ENCODE measurements at places on chromosomes 12 and 14.

DNA sequence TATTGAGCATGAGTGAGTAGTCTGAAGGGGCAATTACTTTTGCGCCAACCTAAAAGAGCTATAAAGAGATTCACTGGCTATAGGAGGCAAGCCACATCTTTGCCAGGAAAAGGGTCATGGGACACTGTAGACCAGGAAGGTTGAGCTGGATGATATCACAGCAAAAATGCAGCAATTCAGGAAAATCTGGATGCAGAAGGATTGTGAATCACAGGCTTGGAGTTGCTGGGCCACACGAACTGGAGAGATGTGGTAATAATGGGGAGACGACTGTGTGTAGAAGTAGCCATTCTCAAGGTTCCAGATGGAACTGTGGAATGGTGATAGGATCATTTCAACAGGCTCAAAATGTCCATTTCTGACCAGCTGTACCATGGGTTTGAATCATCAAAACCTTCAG is 151.4 kb upstream of the DAAM1 start:
- no peak for DNase-seq

DNA sequence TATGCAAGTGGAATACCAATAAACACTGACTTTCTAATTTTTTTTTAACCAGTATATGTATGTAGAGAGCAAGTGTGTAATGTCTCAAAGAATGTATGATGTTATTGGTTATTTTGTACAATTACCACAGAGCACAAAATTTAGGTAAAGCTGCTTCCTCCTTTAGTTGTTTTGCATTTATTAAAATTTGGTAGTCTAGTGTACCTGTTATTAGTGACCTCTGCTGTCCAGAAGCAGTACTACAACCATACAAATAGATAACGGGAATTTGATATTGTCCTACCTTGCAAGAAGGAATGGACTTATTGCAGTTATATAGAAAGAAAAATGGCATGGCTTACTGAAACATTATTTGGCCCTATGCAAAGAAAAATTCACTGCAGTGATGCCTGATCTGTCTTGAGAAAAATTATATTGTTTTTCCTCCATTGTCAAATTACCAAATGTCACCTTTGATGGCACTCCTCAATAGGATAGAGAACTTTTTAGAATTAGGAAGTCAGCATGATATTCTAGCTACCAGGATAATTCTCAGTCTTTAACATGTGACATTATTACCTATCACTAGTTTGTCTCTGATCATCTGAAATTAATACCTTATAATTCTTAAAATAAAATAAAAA is 153.9 kb upstream of the RMST start:
- peak; percentile 58 for DNase-seq

GRCh38 chr12:123126294-123127181 is 24.4 kb downstream of the PITPNM2 start:
- DNase-seq: peak; percentile 98

DNA sequence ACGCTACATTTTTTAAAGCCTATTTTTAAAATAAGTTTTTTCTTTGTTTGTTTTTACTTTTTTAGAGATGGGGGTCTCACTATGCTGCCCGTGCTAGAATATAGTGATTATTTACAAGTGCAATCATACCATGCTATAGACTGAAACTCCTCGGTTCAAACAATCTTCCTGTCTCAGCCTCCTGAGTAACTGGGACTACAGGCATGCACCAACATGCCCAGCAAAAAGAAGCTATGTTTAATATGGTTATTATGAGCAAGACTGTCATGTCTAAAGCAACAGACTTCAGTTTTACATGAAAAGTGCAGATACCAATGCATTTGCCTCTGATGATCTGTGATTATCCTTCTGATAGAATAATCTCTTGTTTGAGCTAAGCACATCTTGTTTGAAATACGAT is 45.6 kb upstream of the SGPP1 start:
- no peak for DNase-seq

DNA sequence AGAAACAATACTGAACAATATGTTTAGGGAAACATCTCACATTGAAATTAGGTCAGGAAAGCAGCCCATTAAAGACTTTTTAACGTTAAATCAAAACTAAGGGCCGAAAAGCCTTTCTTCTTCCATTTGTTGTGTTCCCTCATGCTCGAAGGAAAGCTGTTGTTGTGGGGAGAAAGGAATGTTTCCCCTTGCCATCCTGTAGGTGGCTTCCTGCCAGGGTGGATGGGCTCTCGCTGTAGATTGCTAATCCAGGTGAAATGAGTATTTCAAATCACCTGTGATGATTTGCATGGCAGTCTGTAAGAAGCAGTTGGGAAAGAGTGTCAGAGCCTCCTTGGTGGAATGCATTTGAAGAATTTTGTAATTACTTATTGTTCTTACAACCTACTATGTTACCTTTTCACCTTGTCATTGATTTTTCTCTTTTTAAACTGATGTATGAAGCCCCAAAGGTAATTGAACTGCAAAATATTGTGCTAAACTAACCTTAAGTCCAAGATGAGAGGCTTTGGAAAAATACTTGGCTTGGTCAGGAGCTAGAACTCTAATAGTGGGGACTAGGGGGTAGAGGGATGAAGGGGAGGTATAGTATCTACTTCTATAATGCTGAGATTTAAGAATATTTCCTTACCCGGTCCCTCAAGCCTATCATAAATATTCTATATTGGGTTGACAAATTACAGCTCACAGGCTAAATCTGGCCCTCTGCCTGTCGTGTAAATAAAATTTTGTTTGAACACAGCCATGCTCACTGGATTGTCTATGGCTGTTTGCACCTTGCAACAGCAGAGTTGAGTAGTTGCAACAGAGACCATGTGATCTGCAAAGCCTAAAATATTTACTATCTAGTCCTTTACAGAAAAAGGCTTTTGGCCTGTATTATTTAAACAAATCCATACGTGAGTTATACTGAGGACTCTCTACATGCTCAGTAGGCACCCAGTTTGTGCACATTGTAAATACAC is 7.7 kb upstream of the DCP1B start:
- DNase-seq: no peak

DNA sequence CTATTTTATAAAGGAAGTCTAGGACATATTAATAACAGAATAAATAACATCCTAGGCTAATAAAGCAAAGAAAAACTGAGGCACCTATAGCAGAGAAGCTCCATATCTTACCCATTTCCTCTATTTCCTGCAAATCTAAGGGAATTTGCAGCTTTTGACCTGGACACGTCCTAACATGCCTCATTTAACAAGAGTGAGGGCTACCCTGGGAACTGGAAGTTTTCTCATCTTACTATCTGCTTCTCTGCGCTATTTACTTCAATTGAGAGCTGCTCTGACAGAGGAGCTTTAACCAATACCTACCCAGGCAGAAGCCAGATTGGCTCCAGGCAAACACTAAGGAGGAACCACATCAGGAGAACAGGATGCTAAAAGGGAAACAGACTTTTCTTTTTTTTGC is 5.7 kb downstream of the YBX3 start:
- DNase-seq: peak; percentile 44

- DNase-seq: no peak
These were observed 786.2 kb upstream of the FBXO33 start for GRCh38 chr14:40218282-40218941.

DNA sequence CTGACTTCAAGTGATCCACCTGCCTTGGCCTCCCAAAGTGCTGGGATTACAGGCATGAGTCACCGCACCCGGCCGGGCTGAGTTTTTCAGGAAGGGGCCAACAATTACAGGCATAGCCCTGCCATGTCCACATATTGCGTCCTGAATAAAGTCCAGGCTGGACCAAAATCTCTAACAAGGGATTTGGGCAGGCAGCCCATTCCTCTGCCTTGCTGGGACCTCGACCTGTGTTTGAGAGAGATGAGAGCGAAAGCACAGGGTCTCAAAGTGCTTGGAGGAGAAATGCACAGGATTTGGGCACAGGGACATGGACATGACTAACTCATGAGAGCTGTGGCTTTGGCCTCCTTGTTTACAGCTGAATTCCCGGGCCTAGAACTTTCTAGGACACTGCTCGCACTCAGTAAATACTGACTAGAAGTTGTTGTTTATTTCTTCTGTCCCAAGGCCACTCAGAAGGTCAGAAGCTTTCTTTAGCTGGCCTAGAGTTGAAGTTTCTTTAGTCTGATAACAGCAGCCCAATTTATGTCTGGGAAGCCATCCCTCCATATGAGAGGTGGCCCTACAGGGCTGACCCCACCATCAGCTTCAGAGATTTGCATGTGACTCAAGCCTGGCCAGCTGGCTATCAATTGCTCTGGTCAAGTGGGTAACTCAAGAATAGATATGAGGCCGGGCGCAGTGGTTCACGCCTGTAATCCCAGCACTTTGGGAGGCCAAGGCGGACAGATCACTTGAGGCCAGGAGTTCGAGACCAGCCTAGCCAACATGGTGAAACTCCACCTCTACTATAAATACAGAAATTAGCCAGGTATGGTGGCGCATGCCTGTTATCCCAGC is 11.7 kb downstream of the CAMKK2 start:
- no peak for DNase-seq

DNA sequence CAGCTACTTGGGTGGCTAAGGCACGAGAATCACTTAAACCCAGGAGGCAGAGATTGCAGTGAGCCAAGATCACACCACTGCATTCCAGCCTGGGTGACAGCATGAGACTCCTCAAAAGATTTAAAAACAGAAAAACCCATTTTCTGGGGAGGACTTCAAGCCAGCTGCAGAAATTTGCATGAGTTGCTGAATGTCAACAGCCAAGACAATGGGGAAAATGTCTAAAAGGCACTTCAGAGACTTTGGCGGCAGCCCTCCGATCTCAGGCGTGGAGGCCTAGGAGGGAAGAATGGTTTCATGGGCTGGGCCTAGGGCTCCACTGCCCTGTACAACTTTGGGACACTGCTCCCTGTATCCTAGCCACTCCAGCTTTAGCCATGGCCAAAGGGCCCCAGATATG is 177.8 kb upstream of the C14orf180 start:
- DNase-seq: no peak

DNA sequence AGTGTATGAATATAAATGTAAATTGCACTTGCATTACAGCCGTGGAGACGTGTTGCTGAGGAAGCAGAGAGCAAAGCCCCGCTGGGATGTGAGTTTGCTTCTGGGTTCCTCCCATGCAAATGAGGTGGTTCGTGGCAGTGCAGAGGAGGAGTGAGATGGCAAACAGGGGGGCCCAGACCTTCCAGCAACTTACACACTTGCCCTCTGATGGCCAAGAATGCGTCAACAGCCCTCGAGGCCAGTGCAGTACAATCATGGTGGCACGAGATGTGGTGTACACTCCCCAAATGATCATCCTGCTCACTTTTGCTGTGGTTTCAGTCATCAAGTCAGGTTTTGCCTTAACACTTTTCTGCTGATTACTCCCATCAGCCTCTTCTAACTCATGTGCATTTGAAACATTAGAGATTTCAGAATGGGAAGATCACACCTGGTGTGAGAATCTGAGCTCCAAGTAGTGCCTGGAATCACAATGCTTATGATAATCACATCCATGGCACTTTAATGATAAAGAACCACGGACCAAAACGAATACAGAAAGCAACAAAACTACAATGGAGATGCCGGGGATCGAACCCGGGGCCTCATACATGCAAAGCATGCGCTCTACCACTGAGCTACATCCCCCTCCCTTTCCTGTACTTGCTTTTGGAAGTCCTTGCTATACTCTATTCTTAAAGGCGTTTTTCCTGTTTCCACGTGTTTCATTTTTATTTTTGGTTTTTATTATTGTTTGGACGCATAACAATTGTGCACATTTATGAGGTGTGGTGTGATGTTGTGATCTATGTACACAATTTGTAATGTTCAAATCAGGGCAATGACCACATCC is 7.0 kb upstream of the UBC start:
- DNase-seq: peak; percentile 81

GRCh38 chr12:90995010-90995409 is 9.8 kb downstream of the EPYC start:
- no peak for DNase-seq

- no peak for DNase-seq
These were observed 205.1 kb downstream of the TSPAN9 start for GRCh38 chr12:3282384-3282670.

DNA sequence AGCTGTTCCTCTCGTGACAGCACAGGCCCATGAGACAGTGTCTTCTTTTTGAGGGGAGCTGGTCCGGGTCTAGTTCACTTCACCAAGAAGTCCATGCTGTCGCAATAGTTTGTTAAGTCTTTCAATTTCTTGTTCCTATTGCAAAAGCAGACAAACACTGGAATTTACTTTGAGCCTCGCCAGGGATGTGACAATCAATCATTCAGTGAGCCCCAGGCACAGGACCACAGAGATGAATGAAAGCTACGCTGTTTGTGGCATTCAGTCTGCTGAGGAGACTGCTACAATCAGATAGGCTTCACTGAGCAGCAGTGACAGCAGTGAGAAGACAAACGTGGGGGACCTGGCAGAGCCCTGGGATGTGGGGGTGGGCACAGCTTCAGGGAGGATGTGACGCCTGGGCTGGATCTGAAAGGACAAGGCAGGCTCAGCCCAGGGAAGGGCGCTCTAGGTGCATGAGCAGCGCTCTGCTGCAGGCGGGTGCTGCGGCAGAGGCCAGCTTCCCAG is 35.5 kb downstream of the TCTN1 start:
- DNase-seq: no peak

DNA sequence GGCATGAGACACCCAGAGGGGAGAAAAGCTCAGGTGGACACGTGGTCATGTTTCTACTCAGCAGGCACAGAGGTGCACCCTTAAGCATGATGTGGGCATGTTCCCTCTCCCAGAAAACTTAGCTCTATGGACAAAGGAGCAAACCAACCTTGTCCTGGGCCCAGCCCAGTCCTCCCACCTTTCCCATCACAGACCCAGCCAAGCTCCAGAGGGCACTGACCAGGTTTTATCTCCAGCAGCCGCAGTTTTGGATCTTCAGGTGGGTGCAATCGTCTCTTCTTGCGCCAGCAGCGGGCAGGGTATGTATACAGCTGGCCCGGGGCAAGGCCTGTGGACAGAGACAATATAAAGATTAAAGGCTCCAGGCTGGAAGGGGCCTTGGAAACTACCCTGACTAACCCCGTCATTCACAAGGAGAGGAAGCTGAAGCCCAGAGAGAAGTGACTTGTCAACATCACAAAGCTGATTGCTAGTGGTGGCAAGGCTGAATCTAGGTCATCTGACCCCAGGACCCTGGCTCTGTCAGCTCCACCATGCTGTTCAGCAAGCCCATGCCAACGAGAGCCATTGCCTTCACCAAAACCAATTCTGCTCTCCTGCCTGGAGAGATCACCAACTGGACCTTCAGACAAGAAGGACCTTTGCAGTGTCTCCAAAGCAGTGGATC is 140.7 kb downstream of the DPF3 start:
- DNase-seq: no peak

- no peak for DNase-seq
These were observed 258.6 kb upstream of the NPAS3 start for GRCh38 chr14:32679927-32680612.

DNA sequence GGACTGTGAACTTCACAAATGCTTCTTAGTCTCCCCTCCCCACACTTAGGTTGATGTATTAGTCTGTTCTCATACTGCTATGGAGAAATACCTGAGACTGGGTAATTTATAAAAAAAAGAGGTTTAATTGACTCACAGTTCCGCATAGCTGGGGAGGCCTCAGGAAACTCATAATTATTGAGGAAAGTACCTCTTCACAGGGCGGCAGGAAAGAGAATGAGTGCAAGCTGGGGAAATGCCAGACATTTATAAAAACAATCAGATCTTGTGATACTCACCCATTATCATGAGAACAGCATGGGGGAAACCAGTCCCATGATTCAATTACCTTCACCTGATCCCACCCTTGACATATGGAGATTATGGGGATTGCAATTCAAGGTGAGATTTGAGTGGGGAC is 178.8 kb downstream of the SLC38A4 start:
- DNase-seq: no peak

Data from foreskin fibroblast (primary cell).